ENCODE measurements at places on chromosomes 7 and 10.
A peak's percentile ranks its signal among the peaks of the same experiment; 100 is the strongest.

GRCh38 chr7:66558201-66558641, 70.5 kb upstream of the KCTD7 start:
- no peak for DNase-seq

DNA sequence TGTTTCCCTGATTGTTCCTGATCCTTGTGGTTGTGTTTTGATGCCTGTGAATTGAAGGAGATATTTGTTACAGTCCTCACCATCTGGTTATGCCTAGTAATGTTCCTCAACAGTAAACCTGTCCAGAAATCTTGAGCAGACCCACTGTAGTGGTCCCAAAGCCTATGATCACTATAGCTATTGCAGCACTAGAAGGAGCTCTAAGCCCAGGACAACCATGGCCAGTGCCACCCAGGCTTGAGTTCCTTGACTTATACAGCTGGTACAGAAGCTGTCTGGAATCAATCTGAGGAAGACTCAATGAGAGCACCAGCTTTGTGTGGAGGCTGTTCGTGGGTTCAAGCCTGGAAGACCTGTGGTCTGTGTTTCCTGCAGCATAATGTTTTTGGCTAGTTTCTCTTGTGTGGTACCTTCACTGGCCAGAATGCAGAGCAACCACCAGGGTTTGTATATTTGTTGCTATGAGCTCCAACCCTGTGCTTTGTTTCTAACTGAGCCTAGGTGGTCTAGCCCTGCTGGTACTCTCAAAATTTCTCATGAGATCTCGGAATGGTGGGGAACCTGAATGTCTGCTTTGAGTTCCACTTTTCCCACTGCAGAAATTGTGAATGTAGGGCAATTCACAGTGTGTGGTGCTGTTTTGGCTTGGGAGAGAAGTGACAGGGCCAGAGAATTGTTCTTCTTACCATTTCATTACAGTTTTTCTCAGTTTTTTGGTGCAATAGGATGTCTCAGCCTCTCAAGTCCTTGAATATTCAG, 355.2 kb downstream of the SUGCT start:
- DNase-seq, result no peak

DNA sequence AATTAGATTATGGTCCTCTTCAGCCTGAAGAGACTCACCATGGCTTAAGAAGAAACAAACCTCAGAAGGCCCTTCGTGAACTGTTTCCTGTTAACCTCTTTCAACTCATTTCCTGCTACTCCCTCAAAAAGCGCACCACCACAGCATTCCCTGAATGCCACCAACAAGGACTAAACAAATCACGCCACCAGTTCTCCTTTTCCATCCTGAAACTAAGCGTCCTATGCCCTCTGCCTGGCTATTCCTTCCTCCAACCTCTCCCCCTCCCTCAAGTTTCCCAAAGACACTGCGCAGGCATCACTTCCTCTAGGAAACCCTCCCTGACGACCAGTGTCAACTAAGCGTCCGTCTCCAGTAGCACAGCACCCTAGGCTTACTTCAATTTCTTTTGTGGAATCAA, 12.0 kb downstream of the YWHAG start:
- no peak for DNase-seq

- DNase-seq, result no peak
Measured at GRCh38 chr7:22640269-22640668, 86.7 kb upstream of the IL6 start.

DNA sequence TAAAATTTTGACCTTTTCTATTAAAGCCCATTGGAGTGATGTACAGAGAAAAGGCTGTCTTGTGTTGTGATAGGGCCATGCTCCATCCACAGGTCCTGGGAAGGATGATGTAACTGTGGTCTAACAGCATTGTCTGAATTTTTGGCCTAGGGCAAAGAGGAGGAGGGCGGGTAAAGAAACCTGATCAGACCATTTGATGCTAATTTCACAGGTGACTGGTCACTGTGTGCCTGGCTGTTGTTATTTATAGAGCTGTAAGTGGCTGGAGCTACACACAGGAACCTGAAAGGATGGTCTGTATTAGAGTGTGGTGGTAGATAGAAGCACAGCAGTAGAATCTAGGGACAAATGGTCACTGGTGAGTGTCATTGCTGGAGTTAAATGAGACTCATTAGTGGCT, 182.1 kb downstream of the AUTS2 start:
- DNase-seq, result no peak

DNA sequence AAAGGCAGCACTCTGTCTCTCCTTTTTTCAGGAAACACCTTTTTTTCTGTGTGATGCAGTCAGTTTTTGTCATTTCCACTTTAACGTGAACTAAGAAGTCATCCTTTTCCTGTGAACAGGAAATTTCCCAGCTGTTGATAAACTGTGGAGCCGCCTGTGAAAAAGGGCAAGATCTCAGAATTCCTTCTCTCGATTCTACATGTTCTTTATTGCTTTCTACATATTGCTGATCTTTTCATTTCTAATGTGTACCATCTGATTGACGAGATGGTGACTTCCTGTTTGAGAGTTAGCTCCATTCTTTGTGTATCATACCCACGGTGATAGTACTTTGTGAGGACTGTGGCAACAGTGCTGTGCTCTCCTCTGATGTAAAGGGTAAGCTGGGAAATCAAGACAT, 50.4 kb downstream of the ADD3 start:
- no peak for DNase-seq

- no peak for DNase-seq
Measured at GRCh38 chr7:132782777-132783640, 206.7 kb upstream of the PLXNA4 start.

DNA sequence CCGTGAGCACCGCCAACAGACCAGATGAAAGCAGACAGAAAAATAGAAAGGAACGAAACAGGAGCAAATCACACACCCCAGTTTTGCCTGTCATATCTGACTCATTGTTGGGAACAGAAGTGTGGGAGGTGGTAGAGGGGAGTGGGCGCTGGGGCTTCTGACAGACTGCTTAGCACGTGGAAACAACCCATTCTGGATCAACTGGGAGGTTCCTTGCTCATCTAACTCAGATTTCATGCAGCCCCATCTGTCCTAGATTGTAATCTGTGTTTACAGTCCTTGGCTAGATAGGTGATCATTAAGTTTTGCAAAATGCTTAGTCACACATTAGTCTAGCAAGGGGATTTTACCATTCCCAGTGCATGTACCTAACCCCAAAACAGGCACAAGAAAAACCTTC, 154.1 kb downstream of the NRP1 start:
- DNase-seq, result no peak

- peak; percentile 32 for DNase-seq
Measured at GRCh38 chr7:26490640-26491624, 199.3 kb downstream of the SNX10 start.

DNA sequence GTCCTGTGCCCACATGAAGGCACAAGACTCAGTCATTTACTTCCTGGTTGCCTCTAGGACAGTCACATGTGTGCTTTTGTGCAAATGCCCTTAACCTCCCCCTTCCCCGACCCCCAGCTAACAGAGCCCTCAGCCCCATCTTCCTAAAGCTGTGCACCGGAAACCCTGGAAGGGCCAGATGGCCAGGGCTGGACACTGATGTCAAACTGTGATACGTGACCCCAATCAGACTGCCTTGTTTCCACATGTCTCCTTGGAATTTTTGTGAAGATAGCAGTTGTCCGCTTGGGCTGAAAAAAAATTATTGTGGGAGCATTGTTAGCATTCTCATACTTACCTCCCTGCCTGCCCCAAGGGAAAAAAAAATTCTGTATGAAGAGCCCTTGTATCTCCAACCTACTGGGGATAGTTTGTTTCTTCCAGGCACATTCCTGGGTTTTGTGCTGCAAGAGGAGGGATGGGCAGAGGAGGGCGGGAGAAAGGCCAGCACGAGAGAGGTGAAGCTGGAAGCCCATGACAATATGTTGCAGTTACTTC, 17.0 kb upstream of the ADAM12 start:
- DNase-seq, result no peak

DNA sequence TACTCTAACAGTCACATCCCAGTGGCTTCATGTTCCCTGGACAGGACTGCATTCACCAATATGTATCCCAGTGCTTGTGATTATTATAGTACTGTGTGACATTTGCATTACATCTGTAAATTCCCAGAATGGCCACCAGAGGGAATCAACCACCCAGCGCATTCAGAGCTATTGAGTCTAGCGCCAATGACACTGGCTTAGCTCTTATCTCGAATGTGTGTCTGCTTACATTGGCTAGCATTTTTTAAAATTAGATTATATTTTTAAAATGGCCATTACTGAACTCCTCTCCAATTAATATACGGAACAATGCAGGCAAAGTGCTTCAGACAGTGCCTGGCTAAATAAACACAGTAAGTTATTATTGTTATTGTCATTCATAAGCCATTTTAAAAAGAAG, 36.3 kb downstream of the TRIL start:
- DNase-seq, result peak; percentile 86

DNA sequence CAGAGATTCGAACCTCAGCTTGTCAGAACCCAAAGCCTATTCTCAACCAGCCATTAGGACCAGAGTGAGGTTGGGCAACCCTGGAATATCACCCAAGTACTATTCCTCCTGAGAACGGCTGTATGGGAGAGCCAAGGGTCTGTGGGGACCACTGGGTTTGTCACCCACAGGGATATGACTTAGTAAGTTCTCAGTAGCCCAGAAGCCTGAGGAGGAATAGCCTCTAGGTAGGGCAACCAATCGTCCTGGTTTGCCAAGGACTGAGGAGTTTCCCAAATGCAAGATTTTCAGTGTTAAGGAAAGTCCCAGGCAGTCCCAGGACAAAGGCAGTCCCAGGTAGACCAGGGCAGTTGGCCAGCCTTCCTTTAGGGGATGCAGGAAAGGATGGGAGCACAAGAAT, 46.7 kb downstream of the PNLIPRP2 start:
- DNase-seq, result no peak

DNA sequence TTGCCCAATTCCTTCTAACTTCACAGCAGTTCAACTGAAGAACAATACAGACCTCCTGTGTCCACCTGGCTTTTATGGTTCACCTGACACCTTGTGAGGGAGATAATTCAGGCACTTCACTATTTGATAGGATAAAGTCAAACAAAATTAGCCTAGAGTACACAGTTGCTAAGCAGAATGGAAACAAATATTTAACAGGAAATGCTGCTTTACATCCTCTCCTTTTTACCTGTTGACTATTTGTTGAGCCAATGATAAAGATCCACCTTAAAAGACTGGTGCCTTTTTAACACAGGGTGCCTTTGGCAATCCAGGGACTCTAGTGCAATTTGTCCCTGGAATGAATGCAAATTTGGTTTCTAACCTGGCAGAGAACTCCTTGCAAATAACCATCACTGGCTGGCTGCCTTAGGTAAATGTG, 39.8 kb downstream of the ITPRID1 start:
- no peak for DNase-seq

DNA sequence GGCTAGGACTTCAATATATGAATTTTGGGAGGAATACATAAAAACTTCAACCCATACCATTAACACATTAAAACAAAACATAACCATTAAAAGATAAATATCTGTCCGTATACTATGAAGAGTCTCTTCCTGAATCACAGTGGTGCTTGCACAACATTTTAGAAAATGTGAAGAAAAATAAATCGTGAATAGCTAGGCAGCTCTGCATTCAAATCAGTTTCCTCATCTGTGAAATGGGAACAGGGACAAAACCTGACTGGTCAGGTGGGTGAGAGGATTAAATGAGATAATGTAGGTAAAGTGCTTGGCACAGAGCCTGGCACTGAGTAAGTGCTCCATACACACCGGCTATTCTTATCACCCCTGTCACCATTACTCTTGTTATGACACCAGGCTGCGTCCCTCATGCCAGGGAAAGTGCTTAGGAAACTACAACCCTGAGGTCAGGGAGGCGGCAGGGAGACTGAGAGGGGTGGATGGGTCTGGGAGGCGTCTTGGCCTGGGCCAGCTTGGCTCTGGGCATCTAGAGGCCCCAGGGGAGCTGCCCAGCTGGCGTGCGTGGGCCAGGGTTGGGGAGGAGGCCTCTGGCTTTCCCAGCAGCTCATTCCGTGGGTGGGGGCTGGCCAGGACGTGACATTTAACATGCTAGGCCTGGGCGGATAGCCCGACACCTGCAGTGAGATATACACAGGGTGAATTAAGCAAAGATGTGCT, 78.3 kb downstream of the SH3PXD2A start:
- no peak for DNase-seq

DNA sequence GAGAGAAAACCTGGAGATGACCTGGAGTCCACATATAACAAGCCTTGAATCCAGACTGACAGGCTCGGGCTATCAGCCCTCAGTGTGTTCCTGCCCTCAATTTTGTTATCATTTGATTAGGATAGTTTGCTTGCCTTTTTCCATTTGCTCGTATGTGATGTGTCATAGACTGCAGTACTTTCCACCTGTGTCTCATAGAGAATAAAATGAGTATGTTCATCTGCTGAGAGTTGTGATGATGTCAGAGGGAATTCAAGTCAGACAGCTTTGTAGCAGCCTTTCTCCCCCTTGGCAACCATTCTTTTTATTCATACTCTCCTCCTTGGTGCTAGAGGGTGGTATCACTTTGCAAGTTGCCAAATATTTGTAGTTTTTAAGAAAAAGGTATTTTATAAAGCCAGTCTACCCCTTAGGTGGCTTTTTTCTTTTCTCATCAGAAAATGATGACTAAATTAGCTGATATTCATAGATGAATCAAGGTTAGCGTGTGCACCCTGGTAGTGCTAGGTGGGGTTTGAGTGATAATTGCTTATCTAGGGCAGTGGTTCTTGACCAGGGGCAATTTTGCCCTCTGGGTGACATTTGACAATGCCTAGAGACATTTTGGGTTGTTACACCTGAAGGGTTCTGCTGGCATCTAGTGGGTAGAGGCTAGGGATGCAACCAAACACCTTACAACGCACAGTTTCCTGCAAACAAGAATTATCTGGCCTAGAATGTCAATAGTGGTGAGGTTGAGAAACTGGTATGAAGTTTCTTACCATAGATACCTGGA, 5.4 kb downstream of the SGPL1 start:
- no peak for DNase-seq

- peak; percentile 53 for DNase-seq
Measured at GRCh38 chr7:93228302-93228701, 2.0 kb upstream of the HEPACAM2 start.

DNA sequence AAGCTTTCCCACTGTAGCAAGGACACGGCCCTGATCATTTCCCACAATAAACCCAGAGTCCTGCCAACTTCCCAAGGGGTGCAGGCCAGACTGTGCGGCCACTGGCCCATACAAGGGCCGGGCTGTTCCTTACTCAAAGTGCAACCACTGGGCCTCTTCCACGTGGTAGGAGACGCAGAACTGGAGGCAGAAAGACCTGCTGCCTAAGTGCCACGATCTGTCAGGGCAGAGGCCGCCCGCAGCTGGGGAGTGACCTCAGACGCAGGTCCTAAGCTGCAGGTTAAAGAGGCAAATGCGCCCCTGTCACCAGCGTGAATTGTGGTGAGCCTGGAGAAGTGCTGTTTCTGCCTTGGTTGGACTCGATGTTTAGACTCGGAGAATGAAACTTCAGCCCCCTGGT, 26.2 kb downstream of the GPER1 start:
- DNase-seq, result no peak

- no peak for DNase-seq
Measured at GRCh38 chr10:97571622-97572021, 957 bp upstream of the ANKRD2 start.

- peak; percentile 27 for DNase-seq
Measured at GRCh38 chr10:103884681-103885139, 29.3 kb upstream of the SH3PXD2A start.
